GM06990 (cell line): ENCODE measurements at places on chromosomes 5 and 9.

DNA sequence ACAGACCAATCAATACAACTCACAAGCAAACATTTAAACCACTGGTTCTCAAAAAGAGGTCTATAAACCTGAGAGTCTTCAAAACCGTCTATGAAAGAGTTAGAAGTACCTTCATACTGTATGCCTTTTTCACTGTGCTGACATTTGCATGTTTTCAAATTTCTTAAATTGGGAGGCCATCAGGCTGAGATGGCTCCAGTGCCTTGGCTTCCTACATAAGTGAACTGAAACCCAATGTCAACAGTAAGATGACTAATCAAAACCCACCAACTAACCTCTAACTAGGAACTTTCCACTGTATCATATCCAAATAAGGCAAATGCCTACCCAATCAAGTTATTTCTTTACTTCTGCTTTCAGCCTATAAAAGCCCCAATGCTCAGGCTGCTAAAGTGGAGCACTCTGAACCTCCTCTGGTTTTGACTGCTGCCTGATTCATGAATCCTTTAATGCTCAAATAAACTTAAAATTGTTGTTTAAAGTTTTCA, 35.1 kb downstream of the FAM13B start:
- DNase-seq: peak; percentile 44

DNA sequence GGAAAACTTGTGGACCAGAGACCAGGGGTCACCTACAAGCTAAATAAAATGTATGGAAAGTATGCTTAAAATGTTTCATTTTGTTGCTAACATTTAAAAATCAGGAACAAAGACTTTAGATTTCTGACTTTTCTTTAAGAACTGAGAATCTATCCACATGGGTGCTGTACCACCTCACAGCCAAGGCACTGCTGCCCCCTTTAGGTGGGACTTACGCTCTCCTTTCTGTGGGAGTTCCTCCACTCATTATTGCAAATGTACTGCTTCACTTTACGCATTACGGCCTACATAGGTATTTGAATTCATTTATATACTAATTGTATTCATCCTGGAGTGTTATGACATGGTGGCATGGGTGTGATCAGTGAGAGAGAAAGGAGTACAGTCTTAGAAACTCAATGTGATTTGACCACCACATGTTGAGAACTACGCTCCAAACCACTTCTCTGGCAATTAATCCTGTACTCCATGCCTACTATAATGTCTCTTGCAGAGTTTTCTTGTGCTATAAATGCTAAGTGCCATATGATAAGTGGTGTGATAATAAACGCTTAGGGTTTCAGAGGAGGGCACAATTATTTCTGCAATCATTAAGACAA, 24.7 kb upstream of the CETN3 start:
- DNase-seq: no peak

DNA sequence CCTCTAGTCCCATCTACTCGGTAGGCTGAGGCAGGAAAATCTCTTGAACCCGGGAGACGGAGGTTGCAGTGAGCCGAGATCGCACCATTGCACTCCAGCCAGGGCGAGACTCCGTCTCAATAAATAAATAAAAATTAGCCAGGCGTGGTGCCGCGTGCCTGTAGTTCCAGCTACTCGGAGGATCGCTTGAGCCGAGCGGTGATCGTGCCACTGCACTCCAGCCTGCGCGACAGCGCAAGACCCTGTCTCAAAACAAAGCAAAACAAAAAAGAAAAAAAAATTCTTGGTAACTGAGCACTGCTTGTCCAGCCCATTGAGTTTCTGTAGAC, 710 bp upstream of the WDR55 start:
- no peak for DNase-seq

DNA sequence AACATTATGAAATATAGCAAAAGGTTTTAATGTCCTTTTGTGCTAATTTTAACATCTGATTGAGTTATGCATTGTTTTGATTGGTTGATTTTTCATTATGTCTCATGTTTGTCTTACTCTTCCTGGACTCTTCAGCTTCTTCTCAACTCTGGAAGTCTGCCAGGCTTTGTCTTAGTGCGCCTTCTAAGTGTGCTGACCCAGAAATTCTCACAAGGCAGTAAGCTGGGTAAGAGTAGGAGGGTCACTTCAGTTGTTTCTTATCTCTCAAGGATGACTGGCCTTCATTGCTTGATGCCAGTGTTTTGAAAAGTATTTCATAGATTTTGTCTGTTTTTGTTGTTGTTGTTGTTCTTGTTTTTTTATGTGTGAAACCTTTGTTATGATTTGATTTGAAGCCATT, 59.2 kb downstream of the RIC1 start:
- DNase-seq: no peak

GRCh38 chr5:15571618-15572017, 71.6 kb downstream of the FBXL7 start:
- no peak for DNase-seq

DNA sequence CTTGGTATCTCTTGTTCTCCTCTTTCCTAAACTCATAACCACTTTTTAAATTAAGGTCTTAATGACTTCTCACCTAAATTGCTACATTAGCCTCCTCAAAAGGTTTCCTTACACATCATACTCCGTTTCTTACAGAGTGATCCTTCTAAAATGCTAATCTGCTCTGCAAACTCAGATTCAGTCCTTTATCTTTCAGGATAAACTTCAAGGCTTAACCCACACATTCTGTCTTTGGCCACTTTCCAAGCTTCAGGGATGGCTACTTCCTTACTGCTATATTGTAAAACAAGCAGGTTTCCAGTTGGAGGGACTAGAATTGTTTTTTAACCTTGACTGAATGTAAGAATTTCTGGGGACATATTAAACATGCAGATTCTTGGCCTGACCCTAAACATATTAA, 105.5 kb upstream of the CHD1 start:
- no peak for DNase-seq

DNA sequence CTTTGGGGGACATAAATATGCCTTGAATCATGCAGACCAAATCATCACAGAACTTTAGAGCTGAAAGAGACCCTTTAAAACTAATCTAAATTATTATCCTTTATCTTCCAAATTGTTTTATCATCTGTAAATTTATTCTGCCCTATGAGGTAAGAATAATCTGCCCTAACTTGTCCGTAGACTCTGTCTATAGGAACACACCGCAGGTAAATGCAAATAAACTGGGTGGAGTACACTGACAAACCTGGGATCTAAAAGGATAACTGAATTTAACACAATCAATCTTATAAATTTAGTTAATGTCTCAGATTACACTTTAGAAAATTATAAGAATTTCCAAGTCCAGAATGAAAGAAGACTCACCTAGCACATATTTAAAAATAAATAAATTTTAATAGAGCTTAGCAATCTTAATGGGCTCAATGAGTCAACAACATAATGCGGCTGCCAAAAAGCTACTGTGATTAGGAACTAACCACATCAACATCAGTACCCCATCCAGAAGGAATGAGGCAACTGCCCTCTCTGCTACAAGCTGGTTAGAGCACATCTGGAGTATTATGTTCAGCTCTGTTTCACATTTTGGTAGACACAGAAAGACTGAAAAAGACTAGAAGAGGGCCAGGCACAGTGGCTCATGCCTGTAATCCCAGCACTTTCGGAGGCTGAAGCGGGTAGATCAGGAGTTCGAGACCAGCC, 5.6 kb downstream of the MEGF9 start:
- no peak for DNase-seq

GRCh38 chr9:95980262-95981125, 105.0 kb downstream of the ERCC6L2 start:
- DNase-seq: no peak

DNA sequence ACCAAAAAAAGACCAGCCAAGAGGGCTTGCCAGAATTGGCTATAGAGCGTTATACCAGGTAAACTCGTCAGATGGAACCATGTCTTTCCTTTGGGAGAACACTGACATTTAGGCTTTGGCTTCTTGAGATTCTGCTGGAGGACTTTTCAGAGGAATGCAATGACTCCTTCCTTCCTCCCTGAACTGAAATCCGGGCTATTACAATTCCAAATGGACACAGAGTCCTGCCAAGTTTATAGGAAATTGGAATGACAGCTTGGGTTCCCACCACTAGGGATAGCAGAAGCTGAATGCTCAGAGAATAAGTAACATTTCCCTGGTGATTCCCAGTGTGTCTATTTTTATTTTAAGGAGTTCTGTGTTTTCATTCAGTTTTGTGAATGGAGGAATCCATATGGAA, 143.0 kb downstream of the FGF1 start:
- DNase-seq: no peak
